ENCODE measurements at places on chromosomes 5 and 9. TPM values are rescaled to one million over a fixed set of nuclear protein-coding genes. Genes with fewer than 3 reads are reported as not detected.

GRCh38 chr9:15867988-15868387 lies 315.1 kb downstream of the CCDC171 start:
- no peak for DNase-seq

GRCh38 chr5:163005949-163006348 lies 431.4 kb upstream of the CCNG1 start:
- DNase-seq, result no peak

DNA sequence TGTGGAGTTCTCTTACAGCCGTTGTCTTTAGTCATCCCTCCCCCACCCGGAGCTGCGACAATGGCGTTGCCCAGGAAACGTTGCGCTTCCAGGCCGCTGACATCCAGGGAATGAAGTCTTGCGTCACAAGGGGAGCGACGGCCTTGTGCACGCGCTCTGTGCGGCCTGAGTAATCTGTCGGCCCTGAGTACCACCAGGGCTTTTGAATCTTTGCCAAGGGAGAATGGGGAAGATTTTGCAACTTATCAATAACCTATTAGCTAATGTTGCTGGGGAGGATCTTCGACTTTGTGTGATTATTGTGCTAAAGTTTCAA lies at the start of gene SOX30:
SOX30 (minus strand) TSS at position 62 of the 316 bp plus-strand sequence. CDS start 360 bp downstream, outside the sequence.
- DNase-seq, result no peak

The LHX6 gene
- 3.5 TPM for polyA plus RNA-seq

GRCh38 chr5:72307573-72307967 lies 12.5 kb downstream of the MRPS27 start:
- no peak for DNase-seq

The PCDHGB3 gene
- 2.8 TPM for polyA plus RNA-seq
